Astrocyte of the hippocampus (primary cell): ENCODE measurements at places on chromosomes 4 and X.

DNA sequence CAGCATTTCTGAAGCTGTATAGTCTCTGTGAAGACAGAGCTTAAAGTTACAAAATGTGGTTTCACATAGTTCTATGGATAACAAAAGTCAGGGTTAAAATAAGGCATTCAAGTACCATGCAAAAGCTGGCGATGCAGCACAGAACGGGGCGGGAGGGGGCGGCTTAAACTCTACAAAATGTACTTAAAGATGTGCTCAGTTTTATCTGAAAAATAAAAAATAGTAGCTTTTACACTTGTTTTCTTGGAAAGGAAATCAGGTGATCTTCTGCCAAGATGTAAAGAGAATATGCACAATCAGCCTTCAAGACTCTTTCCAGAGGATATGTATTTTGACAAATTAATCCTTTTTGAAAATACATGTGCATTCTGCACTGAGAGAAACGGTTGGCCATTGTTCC, 301.7 kb upstream of the EMCN start:
- DNase-seq: no peak

- no peak for DNase-seq
Measured at GRCh38 chr4:137608085-137608484, 75.8 kb upstream of the PCDH18 start.

- no peak for DNase-seq
Measured at GRCh38 chr4:170651786-170652185, 562.0 kb upstream of the AADAT start.

DNA sequence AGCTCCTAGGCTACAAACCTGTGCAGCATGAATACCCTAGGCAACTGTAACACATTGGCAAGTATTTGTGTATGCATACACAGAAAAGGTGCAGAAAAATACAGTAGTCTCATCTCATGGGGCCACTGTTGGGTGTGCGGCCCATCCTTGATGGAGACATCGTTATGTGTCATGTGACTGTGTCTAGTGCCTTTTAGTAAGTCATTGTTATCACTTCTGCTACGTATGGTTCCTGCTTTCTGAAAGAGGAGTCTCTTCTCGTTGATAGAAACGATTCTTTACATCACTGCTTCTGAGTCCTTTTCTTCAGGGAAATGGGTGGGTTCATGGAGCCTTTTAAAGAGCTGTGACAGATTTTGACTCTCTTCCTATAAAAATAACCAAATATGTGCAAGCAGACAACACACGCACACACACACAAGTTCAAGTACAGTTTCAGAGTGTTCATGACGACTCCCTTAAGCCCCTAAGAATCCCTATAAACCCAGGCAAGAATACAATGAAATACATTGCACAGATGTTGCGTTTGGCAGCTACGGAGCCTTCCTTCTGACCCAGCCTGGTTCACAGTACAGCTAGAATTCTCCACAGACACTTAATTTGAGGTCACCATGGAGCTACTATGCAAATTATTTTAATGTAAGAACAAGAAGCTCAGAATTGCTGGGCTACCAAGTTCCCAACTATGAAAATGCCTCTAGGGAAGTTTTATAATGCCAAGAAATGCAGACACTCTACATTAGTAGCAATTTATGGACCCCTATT, 10.2 kb upstream of the STK32B start:
- DNase-seq: no peak

DNA sequence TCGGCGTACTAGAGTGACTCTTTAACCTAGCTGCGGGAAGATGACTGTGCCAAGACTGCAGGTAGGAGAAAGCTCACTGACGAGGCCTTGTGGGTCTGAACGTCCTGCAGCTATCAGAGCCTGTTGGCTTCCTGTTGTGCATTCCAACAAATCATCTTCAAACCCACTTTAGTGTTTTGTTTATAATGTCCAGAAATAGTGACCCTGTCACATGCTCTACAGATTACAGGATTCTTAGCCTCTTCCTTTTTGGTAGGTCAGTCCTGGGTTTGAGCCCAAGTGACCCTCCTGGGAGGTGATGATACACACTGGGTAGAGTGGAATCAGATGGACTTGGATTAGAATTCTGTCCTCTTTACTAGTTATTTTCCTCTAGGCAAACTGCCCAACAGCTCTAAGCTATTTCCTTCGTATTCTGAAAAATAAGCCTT, 33.2 kb downstream of the HTT start:
- no peak for DNase-seq

GRCh38 chr4:70903291-70903603, 1.1 kb downstream of the MOB1B start:
- DNase-seq: peak; percentile 40

- no peak for DNase-seq
Measured at GRCh38 chr4:121062521-121062920, 9.8 kb downstream of the NDNF start.

DNA sequence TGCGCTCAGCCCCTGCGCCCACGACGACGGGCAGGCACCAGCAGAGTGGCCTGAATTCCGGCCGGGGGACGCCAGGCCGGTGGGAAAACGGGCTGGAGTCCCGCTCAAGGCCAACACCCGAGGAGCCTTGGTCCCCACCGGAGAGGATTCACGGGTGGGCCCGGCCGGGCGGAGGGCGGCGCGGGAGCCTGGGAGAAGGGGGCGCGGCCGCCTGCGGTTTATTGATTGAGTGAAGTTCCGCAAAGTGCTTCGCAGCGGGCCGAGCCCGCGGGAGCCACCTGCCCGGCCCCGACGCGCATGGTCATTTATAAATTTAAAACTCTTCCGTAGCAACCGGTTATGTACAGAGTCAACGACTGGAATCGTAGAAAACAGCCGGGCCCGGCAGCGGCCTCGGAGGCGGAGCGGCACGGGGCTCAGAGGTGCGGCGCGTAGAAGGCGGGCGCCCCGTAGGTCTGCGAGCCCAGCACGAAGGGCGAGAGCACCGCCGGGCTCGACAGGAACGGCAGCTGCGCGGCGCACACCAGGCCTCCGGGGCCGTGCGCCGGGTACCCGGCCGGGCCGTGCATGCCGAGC, 3.6 kb downstream of the NKX1-1 start:
- DNase-seq: no peak

DNA sequence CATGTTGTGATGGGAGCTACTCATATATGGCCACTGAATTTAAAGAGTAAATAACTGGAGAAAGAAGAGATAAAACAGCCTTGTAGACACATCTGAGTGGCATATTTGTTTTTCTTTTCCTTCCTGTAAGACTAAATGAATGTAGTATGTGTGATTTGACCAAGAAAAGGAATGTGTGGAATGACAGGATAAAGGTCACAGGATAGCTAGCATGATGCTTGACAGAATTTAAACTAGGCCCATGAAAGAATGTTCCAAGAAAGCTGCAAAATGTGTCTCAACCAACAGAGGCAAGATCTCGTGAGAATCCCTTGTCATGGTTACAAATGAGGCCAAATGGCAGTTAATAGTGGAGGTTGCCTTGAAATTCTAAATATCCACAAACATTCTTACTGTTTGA, 137.0 kb downstream of the KCNIP4 start:
- DNase-seq: peak; percentile 68

DNA sequence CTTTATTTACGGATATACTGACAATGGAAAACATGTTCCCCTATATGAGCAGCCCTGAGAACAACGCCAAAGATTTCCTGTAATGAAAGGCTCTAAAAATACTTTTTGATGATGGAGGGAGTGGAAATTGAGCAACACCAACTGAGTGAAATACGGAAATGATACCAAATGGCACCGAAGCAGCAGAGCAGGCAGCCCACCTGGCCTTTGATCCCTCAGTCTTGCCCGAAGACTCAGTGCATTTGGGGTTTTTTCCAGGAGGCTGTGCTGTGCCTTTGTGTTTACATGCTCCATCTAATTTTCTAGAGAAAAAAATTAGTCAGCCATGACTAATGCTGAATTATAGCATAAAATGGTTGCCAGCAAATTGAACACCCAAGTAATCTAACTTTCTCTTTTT, 169.9 kb upstream of the RBPJ start:
- DNase-seq: peak; percentile 15

- peak; percentile 83 for DNase-seq
Measured at GRCh38 chr4:103008875-103009729, 10.4 kb downstream of the SLC9B1 start.

DNA sequence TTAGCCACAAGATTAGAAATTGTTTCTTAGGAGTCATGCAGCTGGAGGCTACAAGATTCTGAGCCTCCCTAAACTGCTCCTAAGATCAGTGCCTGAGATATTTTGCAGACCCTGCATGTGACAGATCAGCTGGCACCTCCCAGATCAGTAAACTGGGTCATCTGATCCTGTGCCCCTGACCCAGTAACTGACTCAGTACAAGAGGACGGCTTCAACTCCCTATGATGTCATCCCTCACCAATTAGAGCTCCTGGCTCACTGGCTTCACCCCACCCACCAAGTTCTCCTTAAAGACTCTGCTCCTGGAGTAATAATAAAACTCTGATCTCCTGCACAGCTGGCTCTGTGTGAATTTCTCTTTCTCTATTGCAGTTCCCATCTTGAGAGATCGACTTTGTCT, 45.4 kb upstream of the PNPLA4 start:
- no peak for DNase-seq

- no peak for DNase-seq
Measured at GRCh38 chr4:129231945-129232588, 136.1 kb downstream of the C4orf33 start.

DNA sequence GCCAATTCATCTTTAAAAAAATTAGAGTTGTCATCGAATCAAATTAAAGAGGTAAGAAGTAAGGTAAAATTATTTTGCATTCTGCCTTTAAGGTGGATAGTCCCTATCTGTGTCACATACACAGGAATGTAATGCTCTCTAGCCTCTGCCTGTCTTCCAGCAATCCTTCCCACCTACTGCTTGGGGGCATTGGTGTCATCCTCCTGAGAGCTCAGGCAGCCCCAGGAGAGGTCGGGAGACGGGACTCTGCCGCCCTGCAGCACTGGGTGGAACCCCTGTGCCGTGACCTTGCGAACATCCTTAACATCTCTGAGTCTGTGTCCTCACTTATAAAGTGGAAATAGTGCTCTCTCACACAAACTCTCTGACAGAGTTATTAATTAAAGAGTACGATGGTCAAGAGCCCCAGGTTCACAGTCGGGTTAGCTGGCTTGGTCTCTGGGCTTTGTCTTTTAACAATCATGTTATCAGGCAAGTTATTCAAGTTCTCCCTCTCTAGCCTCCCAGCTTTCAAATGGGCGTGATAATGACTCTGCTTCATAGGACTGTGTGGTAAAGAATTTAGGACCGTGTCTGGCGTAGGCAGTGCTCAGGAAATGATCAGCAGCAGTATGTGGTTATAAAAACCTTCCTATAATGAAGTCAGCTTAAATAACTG, 10.2 kb downstream of the TLR3 start:
- no peak for DNase-seq

- peak; percentile 38 for DNase-seq
Measured at GRCh38 chrX:69137371-69138117, 27.7 kb downstream of the PJA1 start.

DNA sequence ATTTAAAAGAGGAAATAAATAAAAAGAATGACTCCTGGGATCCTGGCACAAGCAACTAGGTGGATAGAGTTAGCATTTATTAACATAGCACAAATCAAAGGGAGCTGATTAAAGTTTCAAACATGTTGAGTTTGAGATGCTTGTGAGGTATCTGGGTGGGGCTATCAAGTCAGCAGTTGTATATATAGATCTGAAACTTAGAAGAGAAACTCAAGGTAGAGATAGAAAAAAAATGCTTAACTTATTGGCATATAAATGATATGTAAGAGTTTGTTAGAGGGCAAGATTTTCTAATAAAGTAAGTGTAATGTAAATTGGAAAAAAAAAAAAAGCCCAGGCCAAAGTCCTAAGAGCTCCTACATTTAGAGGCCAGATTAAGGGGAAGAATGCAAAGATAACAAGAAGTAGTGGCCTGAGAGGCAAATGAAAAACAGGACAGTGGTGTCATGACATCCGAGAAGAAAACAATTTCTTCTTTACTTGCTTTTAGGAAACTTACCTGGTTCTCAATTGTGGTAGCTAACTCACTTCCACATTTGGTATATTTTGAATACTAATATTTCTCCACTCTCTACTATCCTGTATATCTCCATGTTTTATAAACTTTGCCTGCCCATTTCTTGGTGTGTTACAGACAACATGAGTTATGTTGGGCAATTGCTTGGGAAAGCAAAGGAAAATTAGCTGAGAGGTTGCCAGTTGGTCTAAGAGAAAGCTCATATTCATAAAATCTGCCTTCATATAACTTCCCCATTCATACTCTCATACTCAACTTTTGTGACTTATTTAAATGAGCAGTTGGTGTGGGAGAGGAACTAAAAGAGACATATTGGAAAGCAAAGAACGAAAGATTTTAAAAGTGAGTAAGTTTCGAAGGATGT, 169.2 kb downstream of the PARM1 start:
- DNase-seq: no peak

DNA sequence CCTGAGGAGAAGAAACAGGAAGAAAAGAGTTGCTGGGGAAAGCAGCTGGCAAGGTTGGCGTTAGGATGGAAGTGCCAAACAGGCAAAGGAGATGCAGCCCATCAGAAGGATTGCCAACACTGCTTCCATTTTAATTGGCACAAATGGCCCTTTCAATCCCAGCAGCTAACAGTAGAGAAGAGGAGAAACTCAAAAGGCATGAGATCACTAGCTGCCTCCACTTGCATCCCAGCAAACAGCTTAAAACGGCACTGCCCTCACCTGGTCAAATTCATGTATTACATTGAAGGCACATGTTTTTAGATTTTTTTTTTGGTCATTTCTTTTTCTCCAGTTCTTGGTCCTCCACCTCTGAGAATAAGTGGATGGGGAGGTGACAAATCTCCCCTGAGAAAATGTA, 14.9 kb upstream of the LOC101059915 start:
- peak; percentile 61 for DNase-seq

DNA sequence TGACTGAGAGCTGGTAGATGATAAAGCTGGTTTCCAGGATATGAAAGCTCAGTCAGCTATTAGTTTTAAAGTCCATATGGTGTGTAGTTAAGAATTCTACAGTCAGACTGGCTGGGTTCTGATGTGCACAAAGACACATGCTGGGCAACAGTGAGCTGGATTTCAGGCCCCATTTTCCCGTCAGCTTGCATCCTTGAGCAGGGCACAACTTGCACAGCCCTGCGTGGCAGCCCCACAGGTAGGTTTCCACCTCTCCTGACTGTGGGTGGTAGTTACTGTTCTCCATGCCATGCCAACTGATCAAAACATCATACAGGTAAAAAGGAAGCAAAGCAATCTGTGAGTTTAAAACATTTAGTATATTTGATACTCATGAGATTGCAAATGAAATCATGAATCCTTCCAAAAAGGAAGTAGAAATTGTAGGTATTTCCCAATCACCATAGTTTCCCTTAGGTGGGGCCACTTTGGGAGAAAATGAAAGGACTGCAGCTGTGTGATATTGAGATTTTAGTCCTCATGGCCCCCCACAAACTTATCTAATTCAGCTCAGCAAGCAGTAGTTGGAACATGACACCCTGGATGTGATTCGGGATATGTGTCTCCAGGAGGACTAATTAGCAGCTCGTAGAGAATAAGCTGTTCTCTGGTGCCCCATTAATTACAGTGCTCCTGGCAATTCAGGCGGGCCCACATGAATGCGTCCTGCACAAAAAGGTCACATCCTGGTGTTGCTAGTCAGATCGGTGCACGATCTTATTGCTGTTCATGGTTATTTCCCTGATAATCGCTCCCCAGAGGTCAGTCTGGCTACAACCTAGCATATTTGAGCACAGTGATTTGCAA, 42.4 kb upstream of the NOCT start:
- DNase-seq: no peak
